Activated CD8-positive, alpha-beta memory T cell treated with anti-CD3 and anti-CD28 coated beads, Interleukin-2, amount 10 ng/mL, durations not matched to agents 7 days and 5 days (primary cell): ENCODE measurements at places on chromosomes 3 and 15.

DNA sequence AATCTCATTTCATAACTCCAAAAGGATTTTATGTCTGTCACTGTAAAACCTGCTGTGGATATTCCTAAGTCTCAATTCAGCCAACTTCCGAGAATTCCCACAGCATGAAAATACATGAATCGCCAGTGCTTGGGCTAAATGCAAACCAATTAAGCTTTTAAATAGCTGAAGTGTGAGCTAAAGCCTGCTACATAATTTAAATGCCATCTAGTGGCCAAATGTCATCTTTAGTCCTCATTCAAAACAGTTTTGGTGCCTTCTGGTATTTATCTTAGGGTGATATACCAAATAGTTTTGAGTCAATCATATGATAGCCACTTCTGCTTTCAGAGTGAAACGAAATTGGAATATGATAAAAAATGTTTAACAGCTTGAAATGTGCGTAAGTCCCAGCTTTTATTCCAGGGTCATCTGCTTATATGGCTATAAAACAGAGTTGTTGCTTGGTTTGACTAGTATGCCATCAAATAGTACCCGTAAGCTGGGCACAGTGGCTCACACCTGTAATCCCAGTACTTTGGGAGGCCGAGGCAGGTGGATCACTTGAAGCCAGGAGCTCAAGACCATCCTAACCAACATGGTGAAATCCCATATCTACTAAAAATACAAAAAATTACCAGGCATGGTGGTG is 41.8 kb upstream of the CCNL1 start:
- DNase-seq = no peak

DNA sequence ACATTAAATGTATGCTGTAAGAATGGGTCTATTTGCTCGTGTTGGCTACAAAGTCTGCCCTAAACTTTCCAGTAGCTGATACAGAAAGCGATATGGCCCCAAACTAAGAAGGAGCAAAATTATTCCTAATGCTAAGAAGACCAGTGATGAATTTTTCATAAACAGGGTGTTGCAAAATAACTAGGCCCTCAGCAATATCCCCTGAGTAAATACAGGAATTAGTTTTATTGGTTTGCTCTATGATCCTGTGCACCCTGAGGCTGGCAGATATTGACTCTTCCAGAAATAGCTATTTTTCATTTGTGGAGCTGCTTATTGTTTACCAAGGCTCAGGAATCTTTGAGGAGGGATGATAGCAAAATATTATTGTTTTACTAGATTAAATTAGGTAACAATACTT is 60.9 kb upstream of the CCNL1 start:
- DNase-seq = no peak

GRCh38 chr15:85539491-85539890 is 159.1 kb downstream of the AKAP13 start:
- no peak for DNase-seq

- DNase-seq = no peak
These were observed 188.8 kb downstream of the ZNF385D start for GRCh38 chr3:21562243-21562642.

- no peak for DNase-seq
These were observed 1.7 kb downstream of the SEMA5B start for GRCh38 chr3:123025642-123026521.

DNA sequence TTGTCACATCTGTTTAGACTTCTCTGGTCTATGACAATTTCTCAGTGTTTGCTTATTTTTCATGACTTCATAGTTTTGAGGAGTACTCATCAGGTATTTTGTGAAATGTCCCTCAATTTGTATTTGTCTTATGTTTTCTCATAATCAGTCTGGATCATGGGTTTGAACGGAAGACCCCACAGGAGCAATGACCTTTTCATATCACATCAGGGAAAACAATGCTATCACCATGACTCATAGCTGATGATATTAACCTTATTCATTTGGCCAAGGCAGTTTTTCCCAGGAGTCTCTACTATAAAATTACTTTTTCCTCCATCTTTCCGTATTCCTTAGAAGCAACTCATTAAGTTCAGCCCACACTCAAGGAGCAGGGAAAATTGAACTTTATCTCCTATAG is 32.7 kb downstream of the AADACL2 start:
- no peak for DNase-seq

GRCh38 chr15:74208901-74209559 is 6.4 kb upstream of the STRA6 start:
- DNase-seq = no peak

DNA sequence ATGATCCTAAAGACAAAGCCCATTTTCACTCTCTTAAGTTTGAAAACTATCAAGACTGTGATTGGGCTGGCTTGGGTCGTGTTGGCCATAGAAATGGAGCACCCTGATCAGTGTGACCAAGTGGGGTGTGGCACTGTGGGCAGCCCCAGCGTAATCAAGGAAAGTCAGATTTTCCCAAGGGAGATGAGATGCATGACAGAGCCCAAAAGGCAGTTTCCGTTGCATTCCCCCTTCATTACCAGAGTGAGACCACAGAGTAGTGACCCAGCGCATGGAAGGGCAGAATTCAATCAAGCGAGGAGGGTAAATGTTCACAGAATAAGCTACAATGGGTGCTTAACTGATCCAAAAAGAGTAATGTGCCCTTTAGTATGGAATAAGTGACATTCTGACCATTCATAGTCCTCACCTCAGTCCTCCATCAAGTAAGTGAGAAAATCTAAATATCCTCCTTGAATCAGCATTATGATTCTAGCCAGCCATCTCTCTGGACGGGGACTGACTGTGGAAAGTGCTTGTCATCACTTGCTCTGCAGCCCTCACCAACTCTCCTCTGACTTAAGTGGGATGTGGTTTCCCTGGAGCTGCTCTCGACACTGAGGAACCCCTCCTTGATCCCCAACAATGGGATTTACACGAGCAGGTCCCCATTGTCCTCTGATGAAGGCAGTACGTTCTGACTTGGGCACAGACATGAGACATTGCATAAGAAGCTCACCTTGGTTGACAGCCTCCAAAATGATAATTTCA is 430.5 kb downstream of the OCA2 start:
- DNase-seq = no peak

DNA sequence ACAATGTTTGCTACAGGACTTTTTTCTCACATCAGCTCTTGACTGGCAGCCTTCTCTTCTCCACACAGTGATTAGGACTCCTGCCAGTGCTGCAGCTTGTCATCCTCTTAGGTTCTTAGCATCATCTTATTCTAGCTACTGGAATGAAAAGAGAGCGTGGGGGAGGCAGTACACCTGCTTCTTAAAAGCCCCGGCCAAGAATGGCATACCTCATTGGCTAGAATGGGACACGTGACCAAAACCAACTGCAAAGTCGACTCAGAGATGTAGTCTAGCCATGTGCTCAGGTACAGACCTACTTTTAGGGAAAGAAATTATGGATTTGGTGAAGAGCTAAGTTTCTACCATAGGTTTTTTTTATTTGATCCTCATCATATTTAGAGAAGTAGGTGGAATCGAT is 44.1 kb downstream of the RARB start:
- DNase-seq = no peak

- no peak for DNase-seq
These were observed 56.8 kb downstream of the DNAH1 start for GRCh38 chr3:52372822-52373504.

- DNase-seq = peak; percentile 55
These were observed 288.6 kb downstream of the UACA start for GRCh38 chr15:70474471-70475406.

DNA sequence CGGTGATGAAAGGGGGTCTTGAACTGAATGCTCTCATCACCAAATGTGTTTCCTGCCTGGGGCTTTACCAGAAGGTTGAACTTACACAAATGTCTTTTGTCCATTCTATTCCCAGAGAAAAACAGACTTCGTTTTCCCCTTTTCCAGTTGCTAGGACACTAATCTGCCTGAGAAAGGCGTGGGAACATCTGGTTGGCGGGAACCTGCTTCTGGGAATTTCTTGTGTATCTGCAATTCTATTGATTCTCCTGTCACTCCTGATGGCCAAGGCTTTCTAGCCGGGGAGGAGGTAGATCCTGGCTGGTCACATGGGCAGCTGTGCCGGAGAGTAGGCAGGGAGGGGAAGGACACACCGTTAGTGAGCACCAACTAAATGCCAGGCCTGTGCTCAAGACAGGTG is 31.1 kb upstream of the CCDC174 start:
- no peak for DNase-seq

- DNase-seq = no peak
These were observed 104.8 kb upstream of the PPP2R3A start for GRCh38 chr3:135860761-135861160.
